ENCODE measurements at places on chromosomes 6 and 20.

DNA sequence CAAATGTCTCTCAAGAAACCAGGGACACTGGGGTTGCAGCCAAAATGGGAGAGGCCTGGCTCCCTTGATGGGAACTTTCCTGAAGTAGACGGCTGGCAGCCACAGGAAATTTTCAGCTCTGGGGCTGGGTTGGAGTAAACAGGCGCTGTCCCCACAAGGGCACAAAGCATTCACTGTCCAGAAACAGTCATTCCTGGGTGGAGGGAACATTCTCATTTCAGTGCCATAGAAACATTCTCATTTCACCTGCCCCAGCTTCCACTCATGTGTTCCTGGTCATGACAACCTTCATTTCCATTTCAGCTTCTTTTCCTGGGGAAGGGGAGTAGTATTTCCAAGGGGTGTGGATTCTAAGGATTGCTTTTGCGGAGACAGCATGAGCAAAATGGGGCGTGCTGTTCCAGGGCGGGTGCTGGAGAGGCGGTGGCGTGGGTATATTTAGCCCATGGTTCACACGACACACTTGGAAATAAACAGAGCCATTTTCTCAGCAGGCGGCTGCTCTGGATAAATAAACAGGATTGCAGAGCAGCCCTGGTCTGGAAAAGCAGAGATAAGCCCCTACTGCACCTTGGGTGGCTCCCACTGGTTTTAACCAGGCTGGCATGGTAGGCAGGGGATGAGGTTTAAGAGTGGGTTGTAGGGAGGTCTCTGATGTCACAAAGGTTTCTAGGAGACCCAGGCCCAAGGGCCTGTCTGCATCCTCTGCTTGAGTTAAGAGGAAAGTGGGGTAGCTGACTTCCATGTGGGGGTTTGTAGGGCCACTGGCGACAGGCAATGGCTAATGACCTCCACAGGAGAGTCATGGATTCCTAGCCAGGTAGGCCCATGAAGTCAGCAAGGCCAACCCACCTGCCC is 32.9 kb downstream of the COX4I2 start:
- DNase-seq, result no peak

DNA sequence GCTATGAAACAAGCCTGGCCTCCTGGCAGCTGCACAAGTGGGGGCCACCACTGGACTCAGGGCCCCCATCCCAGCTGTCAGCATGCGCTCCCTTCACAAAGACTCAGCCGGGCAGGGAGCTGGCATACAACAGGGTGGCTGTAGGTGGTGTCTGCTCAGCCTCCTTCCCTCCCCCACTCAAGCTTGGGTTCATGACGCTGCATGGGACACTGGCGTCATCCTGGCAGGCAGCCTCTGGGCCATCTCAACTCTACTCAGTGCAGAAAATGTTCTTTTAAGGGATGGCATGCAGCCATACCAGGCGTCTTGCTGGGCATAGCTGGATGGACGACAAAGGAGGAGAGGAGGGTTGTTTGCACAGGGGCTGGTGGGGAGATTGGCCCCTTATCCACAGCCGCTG is 30.5 kb downstream of the SAYSD1 start:
- DNase-seq, result no peak

- DNase-seq, result no peak
Measured at GRCh38 chr6:124714728-124715127, 247.5 kb upstream of the RNF217 start.

DNA sequence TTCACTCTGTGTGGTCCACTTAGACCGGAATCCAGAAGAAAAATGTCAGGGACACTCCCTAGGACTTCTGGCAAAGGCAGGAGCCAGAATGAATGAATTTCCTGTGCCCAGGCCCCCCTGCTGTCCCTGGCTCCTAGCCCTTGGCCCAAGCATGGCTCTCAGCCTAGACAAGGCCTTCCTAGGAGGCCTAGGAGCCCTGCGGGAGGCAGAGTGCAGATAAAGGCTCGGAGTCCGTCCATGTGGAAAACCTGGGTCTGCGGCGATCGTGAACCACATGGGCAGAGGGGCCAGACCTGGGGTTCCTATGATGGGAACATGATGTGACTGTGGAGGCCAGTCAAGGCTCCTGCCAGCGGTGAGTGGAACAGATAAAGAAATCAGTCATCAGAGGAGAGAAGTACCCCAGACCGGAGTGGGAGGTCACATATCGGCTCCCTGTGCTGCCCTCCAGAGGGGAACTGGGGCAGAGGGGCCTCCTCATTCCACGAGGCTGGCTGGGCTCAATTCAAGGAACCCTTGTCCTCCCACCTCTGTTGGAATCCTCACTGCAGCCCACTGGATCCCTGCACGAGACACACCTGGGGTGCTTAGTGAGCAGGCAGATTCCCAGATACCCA is 5.9 kb upstream of the VSTM2L start:
- no peak for DNase-seq

- no peak for DNase-seq
Measured at GRCh38 chr20:56989516-56989915, 276.9 kb downstream of the BMP7 start.

DNA sequence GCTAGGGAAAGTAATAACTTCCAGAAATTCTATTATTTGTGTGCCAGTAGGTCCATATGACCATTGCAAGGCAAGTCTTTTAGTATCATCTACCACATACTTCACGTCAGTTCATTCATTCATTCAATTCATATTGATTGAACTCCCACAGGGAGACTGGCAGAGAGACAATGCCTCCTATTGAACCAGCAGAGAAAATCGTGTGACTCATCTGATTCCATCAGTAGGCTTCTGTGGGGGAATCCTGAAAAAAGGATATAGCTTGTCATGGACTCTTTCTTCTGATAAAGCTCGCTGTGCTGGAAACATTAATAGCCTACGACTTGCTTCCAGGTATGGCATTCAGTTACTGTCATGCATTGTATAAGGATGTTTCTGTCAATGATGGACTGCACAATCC is 45.3 kb upstream of the CNR1 start:
- DNase-seq, result no peak

DNA sequence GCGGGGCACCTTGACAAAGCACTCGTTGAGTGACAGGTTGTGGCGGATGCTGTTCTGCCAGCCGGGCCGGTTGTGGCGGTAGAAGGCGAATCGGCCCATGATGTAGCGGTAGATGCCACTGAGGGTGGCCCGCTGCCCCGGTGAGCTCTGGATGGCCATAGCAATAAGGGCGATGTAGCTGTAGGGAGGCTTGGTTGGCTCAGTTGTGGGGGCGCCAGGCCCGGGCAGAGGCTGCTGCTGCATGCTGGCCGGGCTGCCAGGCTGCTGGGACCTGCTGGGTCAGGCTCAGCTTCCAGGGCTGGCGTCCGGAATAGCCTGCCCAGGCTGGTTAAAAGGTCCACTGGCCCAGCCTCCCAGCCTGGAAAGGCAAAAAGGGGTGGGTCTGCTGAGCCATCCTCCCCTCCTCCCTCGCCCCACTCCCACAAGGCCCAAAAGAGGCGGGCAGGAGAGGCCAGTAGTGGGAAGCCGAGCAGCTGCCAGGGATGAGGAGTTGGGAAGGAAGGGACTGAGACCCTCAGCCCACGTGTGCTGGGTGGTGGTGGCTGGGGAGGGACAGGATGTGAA is at the start of gene FOXS1:
TSS of gene FOXS1 (minus strand) at position 305 of the 564 bp plus-strand sequence. CDS start at position 243, 62 bp downstream.
- no peak for DNase-seq

- no peak for DNase-seq
Measured at GRCh38 chr20:13356591-13356990, 135.5 kb downstream of the ISM1 start.

DNA sequence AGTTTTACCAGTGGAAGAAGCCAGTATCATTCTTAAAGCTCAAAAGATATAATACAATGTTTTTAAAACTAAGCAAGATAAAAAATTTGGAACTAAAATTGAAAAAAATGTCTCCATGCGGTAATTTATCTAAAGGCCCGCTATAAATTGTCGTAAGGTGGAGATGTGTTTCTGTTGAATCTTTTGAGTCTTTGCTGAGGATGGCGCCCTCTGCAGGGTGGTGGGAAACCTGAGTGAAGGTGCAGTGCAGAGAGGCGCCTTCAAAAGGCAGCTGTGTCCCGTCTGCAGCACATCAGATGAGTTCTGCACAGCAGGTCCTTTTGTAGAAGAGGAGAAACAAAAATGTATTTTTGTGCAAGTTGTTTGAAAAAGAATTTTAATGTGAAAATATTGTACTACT is 29.4 kb upstream of the KIF25 start:
- DNase-seq, result no peak

GRCh38 chr6:157215717-157216116 is 107.6 kb downstream of the TMEM242 start:
- DNase-seq, result no peak

DNA sequence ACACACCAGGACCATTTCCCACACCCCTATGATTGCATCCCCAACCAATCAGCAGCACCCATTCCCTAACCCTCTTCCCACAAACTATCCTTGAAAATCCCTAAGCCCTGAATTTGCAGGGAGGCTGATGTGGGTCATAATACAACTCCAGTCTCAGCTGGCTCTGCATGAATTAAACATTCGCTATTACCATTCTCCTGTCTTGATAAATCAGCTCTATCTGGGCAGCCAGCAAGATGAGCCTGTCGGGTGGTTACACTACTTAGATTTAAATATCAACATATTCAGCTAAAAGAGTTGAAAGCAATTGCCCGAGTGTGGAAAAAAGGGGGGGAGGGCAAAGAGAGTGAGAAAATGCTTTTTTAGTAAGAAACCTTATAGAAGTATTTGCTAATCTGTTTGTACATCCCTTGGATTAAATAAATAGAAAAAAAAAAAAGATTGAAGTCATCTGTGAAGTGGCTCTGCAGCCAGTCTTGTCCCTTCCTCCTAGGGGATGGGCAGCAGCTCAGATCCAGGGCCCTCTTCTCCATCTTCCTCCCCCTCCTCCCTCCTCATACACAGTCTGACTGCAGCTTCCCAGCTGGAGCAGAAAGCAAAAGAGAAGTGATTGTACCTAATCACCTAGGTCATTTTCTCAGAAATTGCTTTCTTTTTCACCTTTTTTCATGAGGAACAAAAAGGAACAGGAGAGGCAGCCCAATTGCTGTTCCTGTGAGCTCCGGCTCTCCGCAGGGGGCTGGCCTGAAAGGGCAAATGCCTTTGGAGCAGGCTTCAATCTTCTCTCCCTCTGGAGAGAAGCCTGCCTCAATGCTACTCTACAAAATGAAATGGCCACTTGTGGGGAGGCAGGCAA is 356.6 kb upstream of the SULF2 start:
- no peak for DNase-seq

- DNase-seq, result no peak
Measured at GRCh38 chr6:465531-466348, 74.2 kb downstream of the IRF4 start.

DNA sequence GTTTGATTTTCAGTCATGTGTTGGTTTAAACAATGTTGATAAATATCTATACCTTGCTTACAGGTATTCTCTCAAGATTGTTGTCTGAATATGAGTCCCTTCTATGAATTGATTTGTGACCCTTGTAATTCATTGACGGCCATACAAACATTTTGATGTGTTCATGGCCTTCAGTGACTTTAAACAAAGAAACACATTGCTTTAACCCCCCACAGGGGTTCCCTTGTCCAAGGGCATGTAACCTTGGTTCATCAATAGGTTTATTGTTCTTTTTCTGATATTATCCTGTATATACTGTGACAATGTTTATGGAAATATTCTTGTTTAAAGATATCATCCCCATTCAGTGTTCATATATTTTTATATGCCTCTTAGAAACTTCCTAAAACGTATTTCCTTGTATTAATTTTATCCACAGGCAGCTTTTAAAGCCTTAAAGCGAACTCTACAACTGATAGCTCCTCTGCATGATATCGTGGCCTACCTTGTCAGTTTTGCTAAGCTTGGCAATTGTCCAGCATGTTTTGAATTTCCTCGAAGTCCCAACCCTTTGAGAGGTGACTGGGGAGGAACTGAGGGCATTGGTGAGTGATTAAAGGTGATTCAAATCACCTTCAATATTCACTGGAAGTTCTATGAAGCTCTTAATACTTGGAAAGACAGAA is 87.0 kb downstream of the CD164 start:
- no peak for DNase-seq

GRCh38 chr6:41237128-41237527 is 9.0 kb downstream of the TREML4 start:
- DNase-seq, result no peak

GRCh38 chr6:120604510-120604909 is 729.8 kb downstream of the TBC1D32 start:
- no peak for DNase-seq

GRCh38 chr6:77462359-77463307 is 658 bp downstream of the HTR1B start:
- no peak for DNase-seq

DNA sequence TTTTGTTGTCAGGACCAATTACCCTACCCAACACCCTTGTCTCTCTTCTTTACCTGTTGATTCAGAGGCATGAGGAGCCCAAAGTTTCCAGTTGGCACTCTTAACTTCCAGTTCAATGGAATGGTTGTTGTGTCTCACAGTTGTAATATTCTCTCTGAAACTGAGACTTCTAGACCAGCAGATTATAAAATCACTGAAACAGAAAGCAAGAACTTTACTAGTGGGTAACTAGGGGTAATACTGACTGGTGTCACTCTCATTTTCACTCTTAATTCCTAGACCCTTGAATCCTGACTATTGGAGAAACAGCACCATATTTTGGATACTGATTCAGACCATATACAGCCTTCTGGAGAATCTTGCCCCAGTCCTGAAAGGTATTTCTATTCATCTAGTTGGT is 140.2 kb upstream of the MMS22L start:
- DNase-seq, result peak; percentile 23

DNA sequence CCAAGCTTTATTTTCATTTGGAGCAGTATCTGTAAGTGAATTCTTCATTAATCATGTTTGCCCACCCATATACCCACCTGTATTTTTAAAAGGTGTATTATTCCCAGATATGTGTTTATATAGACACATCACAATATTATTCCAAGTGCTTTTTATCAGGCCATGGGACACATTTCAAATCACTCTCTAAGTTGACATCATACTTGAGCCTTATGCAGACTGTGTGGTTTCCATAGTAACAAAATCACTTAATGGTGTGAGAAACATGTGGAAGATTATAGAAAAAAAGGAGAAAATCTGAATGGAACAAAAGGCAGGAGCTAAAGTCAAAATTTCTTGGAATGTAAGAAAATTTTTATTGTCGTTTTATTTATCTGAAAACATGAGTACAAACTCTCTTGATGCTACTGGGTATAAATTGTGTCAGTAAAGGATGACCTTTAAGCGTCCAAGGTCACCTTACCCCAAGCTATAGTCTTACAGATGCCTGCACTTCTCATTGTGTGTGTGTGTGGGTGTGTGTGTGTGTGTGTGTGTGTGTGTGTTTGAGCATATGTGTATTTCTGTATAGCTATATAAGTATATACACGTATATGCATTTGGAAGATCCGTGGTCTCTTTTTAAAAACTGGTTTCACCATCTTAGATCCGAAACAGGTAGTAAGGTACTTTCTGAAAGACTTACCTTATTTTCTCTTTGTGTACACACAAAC is 79.8 kb upstream of the CCN6 start:
- no peak for DNase-seq

GRCh38 chr20:38209736-38210405 is 44.8 kb upstream of the TGM2 start:
- DNase-seq, result no peak
